ENCODE measurements at places on chromosomes 7 and 10.

DNA sequence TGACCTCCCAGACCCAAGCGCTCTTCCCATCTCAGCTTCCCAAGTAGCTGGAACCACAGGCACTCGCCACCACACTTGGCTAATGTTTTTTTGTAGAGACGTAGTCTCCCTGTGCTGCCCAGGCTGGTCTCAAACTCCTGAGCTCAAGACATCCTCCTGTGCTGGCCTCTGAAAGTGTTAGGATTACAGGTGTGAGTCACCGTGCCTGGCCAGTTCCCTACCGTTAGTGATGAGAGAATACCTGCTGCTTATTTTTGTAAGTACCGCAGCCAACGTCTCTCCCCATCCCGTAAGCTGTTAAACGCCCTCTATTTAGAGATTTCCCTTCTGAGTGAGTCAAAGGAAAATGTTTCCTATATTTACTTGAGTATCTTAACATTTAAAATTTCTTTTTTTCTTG is 38.5 kb upstream of the PDLIM1 start:
- no peak for DNase-seq

GRCh38 chr10:42942279-42942950 is 134.5 kb upstream of the RET start:
- peak; percentile 8 for DNase-seq

- DNase-seq, result no peak
Observed at GRCh38 chr10:7565871-7566270, 100.9 kb downstream of the ITIH5 start.

DNA sequence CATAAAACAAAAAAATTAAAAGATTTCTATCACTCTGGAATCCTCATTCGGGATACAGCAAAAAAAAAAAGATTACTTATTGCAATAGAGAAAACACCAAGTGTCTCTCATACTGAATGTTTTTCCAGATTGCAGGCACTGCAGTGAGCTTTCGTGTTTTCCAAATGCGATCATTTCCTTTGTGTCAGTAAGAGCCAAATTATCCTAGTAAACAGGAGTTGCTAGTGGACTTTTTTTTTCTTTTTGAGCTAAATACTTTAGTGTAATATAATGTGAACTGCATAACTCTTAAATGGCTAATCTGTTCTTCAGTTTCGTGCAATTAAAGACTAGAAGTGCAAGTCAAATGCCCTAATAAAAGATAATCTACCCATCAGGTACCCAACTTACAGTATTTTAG is 44.4 kb upstream of the TOMM7 start:
- DNase-seq, result peak; percentile 51

DNA sequence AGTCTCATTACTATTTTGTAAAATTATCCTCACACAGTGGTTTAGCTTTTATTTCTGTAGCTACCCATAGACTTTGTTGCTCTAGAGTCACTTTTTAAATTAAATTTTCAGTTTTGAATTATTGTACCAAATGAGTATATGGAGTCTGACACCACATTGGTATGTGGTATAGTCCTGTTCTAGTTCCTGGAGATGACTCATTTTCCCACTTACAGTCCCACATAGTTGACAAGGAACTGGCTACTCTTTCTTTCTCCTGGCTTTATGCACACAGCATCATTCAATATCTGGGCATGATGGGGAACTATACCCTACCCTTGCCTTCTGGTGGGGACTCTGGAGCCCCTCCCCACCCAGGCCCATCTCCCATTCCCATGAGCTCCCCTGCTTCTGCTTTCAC is 92.6 kb upstream of the RAB11FIP2 start:
- DNase-seq, result no peak

GRCh38 chr10:119031496-119032059 is 2.1 kb downstream of the NANOS1 start:
- no peak for DNase-seq

DNA sequence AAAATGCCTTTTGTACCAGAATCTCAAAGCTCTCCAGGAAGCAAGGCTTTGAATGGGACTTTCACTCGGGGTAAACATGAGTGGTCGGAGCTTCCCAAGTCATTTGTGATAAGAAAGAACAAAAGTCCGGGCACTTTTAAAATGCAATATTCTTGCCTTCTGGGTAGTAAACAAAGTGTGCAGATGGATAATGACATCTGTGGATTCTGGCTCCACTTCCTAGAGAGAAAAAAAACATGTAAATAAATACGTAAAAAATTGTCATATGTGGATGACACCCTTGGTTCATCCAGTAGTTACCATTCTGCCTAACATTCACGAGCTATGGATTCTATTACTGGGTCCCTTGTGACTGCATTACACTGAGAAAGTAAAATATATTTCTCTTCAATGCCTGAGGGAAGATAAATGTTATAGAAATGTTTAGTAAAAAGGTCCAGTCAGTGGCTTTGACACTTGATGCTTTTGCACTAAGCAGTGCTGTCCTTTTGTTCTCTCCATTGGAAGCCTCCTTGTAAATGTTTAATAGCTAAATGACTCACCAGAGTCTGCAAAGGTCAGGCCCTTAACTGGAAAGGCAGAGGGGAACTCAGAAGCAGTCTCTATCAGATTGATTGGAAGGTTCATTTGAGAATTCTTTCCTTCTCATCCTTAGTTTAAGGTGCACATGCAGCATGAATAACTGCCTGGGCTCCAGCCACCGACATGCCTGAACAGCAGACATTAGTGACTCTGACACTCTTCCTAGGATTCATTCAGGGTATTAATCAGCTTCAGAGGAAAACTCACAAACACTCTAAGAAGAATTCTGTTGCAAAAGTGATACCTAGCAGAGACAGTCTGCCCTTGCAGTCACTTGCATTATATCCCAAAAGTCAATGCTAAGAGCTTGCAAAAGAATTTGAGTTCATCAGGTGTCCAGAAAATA is 11.7 kb upstream of the EDRF1 start:
- no peak for DNase-seq

GRCh38 chr10:77904100-77904840 is 22.3 kb downstream of the DLG5 start:
- DNase-seq, result no peak

DNA sequence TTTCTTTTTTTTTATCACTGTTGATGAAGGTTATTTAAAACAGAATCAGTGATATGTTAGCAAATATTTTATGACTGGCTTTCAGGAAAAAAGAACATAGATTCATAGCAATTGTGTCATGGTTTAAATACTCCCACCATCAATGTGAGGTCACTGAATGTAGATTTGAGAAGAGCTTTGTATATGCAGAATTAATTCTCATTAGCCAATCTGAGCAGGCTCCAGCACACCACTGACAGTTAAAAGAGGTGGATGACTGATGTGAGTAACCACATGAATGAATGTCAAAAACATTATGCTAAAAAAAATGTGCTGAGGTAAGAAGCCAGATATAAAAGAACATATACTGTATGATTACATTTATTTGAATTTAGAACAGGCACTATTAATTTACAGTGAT is 174.8 kb upstream of the KAT6B start:
- no peak for DNase-seq

DNA sequence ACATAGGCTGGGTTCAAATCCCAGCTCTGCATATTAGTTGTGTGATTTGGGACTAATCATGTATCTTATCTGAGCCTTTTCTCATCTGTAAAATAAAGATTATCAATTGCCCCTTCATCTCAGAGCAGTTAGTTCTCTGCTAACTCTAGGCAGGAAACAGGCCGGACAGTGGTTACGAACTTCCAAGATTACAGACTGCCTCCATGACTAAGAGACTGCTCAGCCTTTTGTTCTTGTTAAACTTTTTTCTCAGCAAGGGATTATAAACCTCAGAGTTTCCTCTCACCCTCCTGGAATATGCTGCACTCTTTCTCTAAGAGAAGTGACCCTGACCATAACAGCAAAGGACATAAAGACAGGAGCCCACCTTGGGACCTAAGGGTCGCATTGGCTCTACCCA is 52.5 kb upstream of the NFKB2 start:
- DNase-seq, result no peak

- no peak for DNase-seq
Observed at GRCh38 chr10:31683682-31684081, 244.9 kb downstream of the ARHGAP12 start.
